Stimulated activated CD4-positive, alpha-beta T cell treated with anti-CD3 and anti-CD28 coated beads, Interleukin-15, amount 100 ng/mL, for 48 hours (primary cell): ENCODE measurements at places on chromosomes 1 and 21.

DNA sequence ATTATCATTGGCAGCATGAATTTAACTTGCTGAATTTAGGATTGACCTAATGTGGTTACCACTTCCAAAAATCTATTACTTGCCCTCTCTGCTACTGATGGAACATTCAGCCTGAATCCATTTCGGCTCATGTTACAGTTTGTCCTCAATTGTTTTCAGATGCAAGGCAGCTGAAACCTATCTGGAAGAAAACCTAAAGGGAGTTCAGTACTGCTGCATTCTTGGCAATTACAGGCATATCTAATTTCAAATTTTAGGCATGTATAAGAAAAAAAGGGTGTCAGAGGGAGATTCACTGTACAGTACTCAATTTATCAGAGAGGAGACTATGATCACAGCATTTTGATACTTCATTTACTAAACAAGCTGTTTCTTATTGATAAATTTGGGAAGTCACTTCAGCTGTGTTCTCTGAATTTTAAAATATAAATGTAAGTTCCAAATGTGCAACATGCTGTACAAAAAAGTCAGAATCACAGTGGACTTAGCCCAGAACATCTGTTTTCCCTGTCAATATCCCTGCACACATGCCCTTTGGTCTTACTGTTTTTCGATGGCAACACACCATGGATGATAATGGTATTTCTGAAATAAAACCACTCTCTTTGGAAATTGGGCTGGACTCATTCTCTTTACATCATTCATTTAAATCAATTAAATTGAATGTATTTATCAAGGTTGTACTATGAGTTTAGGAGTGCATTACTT is 651.6 kb upstream of the ADGRL4 start:
- no peak for DNase-seq

- no peak for DNase-seq
Measured at GRCh38 chr1:228697207-228698016, 37.9 kb upstream of the RHOU start.

DNA sequence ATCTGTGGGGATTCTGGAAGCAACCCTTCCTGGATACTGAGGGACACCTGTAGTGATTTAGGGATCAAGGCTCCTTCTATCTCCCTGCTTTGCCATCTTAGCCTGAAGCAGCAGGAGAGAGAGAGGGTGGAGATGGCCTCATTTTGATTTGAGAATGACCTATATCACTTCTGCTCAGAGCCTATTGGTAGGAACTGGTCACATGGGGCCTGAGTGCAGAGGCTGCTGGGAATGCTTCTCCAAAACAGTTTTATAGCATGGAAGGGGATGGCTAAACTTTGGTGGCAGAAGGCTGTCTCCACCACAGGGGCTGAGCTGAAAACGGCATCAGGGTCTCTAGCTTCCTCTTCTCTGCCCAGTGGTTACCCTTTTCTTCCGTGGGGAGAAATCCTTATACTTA is 105.8 kb downstream of the TBX19 start:
- DNase-seq, result no peak

- DNase-seq, result no peak
Measured at GRCh38 chr21:25979845-25980616, 190.5 kb downstream of the APP start.

- no peak for DNase-seq
Measured at GRCh38 chr1:59903141-59903754, 23.3 kb downstream of the CYP2J2 start.

GRCh38 chr1:64487061-64487460 is 17.1 kb downstream of the CACHD1 start:
- DNase-seq, result no peak

GRCh38 chr1:69167876-69168275 is 399.8 kb upstream of the LRRC7 start:
- DNase-seq, result no peak

DNA sequence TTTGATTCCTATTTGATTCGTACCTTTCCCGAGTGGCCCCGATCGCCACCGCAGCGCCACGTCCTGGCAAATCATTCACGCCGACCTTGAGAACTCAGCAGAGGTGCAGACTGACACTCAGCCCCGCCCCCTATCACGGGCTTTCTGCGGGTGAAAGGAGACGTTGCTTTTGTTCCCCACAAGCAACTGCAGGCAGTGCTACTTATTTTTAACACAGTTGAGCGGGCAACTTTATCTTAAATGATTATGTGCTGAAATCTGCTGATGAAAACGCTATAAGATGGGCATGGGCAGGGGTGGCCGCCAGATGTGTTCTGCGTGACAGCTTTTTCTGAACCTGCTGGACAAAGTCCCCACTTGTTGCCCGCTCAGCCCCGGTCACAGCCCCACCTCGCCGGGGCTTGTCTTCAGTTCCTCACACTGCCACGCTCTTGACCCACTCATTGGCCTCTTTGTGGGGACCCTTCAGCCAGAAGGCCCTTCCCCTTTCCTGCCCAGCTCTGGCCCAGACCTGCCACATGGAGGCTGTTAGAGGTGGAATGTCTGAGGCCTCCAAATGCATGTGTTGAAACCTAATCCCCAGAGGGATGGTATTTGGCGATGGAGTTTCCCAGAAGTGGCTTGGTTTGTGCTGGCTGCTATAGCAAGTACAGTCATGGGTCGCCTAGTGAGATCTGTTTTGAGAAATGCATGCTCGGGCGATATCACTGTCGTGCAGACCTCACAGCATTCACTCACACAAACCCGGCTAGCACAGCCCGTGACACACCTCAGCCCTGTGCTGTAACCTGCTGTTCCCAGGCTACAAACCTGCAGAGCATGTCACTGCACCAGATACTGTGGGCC is 15.7 kb upstream of the PDXK start:
- no peak for DNase-seq

GRCh38 chr21:15291621-15292266 is 226.9 kb upstream of the NRIP1 start:
- no peak for DNase-seq

GRCh38 chr1:32709476-32709875 is 6.9 kb upstream of the SYNC start:
- DNase-seq, result no peak

DNA sequence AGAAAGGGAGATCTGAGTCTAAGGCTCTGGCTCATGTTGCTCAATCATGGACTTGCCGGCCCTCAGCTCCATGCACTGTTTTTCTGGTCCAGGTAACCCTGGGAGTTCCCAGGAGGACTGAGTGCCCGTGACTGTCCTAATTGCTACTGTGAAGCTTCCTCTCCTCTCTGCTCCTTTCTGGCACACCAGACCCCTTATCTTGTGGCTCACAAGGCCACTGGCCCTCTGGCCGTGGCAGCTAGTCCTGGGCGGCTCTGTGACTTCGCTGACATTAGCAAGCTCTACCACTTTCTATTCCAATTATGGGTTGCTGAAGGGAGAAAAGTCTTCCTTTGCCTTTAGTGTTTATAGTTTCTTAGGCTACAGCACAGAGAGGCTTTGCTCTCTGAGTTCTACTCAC is 380.2 kb downstream of the RWDD3 start:
- no peak for DNase-seq

- DNase-seq, result no peak
Measured at GRCh38 chr1:27872802-27873551, 633 bp downstream of the THEMIS2 start.

DNA sequence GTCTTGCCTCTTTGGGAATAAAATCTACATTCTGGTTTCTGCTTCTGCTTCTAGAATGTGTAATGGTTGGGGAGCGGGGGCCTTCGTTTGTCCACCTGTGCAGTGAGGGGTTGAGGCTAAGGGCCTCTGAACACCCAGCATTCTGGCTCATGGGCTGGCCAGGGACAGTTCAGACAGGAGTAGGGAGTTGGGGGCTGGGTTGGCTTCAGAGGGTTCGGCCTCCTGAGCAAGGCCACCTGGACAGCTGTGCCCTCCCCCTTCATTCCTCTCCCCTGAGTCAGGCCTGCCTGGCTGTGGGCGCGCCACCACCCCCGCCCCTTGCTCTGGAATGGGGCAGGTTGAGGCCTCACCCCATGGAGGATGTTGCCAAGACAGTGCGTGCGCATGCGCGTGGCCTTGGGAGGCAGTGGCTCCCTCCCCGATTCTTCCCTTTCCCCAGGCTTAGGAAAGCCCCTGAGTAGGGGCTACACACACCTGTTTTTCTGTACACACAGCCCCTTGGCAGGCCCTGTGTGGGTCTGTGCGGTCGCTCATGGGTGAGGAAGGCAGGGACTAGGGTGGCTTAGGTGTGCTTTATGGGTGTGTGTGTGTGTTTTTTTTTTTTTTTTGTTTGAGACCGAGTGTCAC is 57.0 kb downstream of the YARS1 start:
- DNase-seq, result no peak

DNA sequence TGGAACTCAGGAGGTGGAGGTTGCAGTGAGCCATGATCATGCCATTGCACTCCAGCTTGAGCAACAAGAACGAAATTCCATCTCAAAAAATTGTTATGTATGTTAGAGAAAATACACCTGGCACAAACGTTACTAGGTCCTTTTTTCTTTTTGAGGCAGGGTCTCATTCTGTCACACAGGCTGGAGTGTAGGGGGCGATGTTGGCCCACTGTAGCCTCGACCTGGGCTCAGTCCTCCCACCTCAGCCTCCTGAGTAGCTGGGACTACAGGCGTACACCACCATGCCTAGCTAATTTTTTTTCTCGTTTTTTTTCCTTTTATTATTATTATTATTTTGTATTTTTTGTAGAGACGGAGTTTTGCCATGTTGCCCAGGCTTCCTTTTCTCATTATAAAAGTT is 4.4 kb downstream of the HAX1 start:
- DNase-seq, result no peak

DNA sequence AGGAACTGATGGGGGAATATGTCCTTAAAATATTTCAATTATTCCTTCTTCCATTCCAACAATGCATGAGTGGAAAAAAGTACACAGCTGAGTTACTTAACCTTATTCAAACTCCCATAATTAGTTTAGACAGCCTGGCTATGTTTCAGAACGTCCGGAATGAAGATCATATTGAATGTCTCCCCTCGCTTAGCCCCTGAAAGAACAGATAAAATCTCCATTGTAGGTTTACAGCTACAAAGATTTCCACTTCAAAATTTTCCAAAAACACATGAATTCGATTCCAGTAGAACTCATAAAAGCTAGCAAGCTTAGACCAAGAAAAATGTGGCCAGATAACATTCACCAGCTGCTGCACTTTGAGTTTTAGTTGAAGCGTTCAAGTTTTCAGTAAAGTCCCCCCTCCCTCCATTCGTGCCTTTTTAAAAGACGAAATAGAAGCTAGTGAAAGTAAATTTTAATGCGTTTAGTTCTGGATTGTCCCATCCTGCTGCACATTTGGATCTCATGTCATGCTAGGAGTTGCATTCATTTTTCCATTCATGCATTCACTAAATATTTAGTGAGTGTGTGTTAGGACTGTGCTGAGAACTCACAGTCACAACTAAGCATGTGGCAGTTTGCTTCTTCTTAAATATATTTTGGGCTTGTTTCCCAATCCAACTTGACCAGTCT is 29.4 kb upstream of the SSX2IP start:
- DNase-seq, result no peak

DNA sequence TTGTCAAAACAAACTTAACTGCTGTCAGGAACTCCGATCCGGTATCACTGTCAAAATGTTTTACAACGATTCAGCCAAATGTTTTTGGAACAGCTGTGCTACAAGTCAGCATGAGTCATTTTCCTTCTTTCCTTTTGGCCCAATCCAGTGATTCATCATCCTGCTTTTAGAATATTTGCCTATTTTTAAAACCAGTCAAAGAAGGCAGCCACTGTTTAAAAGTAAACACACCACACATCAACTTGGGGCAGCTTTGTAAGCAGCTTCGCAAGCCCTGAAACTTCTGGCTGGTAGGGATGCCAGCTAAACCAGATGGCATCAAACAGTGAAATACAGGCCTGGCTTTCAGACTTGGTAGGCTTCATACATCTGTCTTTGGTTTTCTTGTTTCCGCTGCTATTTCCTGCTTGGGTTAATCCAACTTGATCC is 14.9 kb downstream of the MAP3K7CL start:
- no peak for DNase-seq

DNA sequence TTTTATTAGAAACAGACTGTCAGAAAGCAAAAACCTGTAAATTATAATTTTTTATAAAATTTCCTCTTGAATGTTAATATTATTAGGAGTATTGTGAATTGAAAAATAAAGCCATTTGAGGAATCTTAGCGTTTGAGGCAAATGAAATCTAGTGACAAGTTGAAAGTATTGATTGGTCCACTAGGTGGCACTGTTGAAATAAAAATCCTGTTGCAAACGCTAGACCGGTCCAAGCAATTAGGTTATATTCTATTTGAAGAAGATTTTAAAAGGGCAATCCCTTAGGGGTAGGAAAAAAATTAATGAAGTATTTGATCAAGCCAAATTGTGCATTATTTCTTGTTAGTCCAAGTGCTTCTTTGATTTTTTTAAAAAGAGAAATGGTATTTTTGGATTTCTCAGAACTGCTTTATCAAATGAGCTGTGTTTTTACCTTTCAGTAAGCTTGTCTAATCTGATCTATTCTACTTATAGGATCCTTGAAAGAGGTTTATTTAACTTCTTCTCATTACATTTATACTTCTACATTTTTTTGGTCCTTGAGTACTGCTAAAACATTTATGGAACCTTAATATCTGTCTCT is 57.7 kb downstream of the ATG4C start:
- DNase-seq, result no peak

DNA sequence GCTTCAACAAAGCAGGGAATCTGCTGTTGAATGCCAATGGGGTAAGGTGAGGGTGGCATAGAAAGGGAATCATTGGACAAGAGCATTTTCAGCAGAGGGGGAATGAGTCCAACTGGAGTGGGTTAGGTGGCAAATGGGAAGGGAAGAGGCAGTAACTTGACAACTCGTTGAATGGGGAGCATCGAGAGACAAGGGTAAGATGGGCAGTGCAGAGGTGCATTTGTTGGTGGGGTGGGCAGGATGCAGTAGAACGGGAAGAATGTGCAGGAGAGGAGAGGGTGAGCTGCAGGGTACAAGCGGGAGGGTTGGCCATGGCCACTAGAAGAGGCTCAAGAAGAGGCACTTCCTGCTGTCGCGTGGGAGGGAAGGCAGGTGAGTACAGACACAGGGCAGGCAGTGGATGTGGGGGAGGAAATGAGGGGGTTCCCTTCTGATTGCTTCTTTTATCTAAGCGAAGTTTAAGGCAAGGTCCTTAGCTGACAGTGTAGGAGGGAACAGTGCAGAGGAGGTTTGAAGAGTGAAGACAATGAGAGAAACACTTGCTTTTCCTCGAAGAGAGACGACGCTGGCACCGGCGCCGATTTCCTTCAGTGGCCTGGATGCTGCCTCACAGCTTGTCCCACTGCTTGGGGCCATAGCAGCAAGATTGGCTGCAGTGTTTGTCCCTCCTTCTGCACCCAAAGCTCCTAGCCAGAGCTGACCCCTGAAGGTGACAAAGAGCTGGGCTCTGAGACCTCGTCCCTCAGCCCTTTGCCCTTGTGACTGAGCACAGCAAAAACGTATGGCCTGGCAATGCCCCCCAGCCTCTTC is 3.2 kb upstream of the IKBKE start:
- DNase-seq, result no peak
